ENCODE measurements at places on chromosomes 3 and 15.

GRCh38 chr3:194121891-194122631 lies 13.9 kb upstream of the HES1 start:
- no peak for DNase-seq

DNA sequence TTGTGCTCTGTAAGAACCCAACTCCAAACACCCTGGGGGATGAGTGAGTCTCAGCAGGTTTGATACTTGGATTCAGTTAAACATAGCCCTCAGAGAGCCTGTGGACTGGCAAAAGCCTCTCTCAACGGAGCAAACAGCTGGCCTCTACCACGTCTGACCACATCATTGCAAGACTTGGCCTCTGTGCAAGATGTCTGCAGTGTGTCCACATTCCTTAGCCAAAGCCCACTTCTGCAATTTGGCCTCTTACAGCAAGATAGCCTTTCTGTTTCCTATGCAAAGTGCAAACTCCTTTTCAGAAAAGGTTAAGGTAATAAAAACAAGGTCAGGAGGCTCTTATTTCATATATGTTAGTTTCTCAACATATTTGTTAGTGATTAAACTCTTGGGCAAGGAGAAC lies 27.9 kb downstream of the FBN1 start:
- no peak for DNase-seq

- no peak for DNase-seq
These were observed 132.7 kb downstream of the EEFSEC start for GRCh38 chr3:128285967-128286321.

DNA sequence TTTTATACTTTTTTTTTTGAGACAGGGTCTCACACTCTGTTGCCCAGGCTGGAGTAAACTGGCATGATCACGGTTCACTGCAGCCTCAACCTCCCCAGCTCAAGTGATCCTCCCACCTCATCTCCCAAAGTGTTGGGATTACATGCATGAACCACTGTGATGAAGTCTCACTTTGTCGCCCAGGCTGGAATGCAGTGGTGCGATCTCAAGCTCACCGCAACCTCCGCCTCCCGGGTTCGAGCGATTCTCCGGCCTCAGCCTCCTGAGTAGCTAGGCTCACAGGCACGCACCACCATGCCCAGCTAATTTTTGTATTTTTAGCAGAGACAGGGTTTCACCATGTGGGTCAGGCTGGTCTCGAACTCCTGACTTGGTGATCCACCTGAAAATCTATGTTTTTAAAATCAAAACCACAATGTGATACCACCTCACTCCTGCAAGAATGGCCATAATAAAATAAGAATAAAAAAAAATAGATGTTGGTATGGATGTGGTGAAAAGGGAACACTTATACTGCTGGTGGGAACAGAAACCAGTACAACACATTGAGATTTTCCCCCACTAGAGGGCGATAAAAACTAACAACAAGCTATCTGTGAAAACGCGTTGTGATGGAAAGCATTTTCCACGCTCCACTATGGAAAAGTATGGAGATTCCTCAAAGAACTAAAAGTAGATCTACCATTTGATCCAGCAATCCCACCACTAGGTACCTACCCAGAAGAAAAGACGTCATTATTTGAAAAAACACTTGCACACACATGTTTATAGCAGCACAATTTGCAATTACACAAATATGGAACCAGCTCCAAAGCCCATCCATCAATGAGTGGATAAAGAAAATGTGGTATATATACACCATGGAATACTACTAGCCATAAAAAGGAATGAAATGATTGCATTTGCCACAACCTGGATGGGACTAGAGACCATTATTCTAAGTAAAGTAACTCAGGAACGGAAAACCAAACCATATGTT lies 26.8 kb upstream of the OCA2 start:
- DNase-seq = peak; percentile 19

GRCh38 chr3:108006077-108006771 lies 84.6 kb downstream of the CD47 start:
- no peak for DNase-seq

GRCh38 chr3:172562871-172563865 lies 39.9 kb upstream of the TNFSF10 start:
- no peak for DNase-seq

GRCh38 chr3:105360003-105360402 lies 6.7 kb upstream of the ALCAM start:
- DNase-seq = no peak

- peak; percentile 50 for DNase-seq
These were observed 699 bp upstream of the SHOX2 start for GRCh38 chr3:158106766-158107471.

- peak; percentile 35 for DNase-seq
These were observed 13.2 kb downstream of the EPHB3 start for GRCh38 chr3:184574515-184575417.

DNA sequence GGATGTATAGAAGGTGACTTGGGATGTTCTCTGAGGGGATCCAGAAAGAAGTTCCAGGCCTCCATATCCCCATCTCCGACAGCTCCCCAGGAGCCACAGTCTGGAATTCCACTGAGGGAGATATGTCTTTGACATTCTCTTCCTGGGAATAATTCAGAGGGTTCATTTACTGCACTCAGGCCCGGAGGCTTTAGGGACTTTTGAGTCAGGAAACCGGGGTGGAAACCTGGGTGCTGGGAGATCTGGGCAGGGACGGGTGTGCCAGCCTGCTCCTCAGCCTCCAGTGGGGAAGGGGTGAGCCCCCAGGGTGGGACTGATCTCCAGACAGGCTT lies 147.7 kb downstream of the SMAD6 start:
- DNase-seq = no peak

DNA sequence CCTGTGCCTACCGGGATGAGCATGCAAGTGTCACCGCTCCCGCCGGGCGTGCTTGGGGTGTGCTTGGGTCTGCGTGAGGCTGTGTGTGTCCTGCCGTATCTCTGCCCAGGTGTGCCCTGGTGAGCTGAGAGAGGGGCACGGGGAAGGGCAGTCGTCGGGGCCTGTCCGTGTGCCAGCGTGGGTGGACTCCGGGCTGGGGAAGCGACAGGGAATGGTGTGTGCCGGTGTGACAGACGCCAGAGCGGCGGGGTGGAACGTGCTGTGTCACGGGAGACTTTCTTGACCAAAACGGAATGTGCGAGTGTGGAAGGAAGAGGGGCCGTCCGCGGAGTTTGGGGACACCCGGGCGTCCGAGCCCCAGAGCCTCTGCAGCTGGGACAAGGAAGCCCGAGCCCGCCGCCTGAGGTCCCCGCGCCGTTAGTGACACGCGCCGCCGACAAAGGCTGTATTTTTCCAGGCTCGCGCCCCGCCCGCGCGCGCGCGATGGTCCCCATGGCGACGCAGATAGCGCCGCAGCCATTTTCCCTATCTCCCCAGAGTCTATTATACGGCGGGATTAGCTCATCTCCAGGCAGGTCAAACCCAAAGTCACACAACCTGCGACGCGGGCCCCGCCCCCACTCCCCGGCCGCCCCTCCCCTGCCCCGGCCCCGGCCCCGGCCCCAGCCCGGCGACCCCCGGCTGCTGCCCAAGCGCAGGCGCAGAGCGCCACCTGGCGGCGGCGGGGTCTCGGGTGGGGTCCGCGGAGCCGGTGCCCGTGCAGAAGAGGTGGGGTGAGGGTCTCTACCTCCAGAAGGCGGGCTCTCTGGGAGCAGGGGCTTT lies 4.5 kb upstream of the GATA2 start:
- DNase-seq = peak; percentile 29

GRCh38 chr15:41690636-41691035 lies 30.4 kb downstream of the MGA start:
- DNase-seq = no peak

DNA sequence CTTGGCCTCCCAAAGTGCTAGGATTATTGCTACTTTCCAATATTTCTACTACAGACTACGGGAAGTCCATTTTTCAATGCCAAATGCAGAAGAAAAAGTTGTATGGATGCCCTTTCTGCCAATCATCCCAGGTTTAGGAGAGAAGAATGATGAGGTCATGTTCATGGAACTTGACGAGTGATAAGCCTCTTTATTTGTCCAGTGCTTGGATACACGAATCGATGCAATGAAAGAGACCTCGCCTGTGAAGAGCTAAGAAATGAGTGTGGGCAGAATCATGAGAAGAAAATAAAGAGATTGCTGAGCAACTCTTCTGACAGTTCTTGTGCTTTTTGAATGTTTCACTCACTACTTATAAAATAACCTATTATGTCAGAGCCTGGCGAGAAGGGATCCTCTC lies 996 bp upstream of the SLC28A1 start:
- no peak for DNase-seq

DNA sequence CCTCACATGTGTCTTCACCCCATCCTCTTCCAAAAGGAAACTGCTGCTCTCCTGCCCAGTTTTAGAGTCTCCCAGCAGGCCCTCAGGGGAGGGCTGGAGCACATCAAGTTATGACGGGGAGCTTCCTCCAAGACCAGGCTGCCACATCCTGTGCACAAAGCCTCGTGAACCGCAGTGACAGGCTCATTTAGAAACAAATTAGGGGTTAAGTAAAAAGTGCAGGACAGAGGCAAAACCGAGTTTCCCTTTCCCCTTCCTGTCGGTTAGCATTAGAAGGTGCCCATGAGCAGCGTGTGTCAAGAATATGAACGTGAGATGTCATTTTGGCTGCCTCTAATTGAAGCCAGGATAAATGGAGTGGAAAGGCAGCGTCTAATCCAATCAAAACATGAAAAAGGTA lies 199.7 kb downstream of the ARRDC4 start:
- no peak for DNase-seq

DNA sequence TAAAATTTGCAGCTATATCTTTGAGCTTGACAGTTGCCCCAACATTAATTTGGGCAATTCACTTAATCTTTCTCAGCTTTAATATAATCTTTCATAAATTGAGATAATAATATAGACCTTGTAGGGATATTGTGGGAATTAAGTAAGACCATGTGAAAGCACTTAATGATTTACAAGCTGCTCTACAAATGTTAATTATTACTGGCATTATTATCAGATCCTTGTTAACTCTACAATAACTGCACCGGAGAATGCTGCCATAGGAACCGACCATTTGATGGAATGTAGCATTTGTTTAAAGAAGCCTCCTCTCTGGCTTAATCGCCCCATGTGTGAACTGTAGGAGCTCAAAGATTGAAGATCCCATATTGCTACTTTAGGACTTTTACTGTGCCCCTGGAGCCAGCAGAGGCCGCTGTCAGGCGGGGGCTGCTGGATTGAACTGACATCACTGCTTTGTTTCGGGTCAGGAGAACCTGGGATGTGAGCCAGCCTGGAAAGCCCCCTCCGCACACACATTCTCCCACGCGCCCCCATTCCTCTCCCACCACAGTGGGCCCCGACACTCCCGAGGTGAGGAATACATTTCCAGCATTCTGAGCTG lies 154.2 kb upstream of the TNIK start:
- DNase-seq = no peak

DNA sequence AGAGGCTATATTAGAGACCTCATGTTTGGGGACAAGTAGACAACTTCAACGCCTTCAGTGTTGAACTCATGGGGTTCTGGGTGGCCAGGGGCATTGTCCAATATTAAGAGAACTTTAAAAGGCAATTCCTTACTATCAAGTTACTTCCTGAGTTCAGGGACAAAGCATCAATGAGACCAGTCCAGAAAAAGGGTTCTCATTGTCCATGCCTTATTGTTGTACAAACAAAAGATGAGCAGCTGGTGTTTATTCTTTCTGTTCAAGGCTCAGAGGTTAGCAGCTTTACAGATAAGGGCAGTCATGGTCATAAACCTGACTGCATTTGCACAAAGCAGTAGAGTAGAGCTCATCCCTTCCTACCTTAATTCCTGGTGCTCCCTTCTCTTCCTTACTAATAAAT lies 18.5 kb upstream of the PDHB start:
- DNase-seq = peak; percentile 63

GRCh38 chr15:93362203-93362602 lies 273.2 kb upstream of the RGMA start:
- no peak for DNase-seq

GRCh38 chr15:29376590-29376989 lies 107.0 kb upstream of the NSMCE3 start:
- DNase-seq = no peak

- peak; percentile 32 for DNase-seq
These were observed 547 bp downstream of the NUP210 start for GRCh38 chr3:13419505-13420044.

DNA sequence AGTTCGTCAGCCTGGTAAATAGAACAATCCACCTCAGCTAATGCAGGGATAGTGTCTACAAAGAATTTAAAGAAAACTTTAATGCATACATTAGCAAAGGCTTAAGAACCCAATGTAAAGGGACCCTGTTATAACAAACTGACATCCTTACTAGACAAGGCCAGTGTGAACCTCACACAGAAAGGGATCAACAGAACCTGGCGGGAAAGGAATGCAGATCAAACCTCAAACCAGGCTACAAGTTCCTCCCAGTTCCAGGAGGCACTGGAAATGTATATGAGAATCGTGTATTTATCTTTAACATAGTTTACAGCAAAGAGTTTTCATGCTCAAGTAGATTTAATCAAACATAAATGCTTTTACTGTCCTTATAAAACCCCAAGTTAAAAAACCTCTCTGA lies 37.6 kb upstream of the ATP11B start:
- DNase-seq = no peak

DNA sequence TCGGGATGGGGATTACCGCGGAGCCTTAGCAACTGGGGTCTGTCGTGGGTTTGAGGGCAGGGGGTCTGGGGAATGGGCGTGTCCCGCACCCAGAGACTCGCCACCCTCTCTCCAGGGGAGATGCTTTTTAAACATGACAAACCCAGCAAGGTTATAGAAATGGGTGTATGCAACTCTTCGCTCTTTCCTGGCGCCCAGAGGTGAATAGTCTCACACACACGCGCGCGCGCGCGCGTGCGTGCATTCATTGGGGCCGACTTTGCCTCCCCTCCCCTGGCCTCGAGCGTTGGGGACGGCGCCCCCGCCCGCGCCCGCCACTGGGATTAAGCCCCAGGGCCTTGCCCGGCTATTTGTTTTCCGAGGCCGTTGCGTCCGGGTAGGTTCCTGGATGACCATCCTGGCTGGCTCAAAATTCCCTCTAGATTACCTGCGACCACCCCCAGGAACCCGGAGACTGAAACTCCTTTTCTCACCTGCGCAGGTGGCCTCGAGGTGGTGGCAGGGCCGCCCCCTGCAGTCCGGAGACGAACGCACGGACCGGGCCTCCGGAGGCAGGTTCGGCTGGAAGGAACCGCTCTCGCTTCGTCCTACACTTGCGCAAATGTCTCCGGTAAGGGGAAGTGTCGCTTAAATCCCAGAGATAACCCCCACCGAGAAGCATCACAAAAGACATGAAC lies 777 bp downstream of the GPR160 start:
- peak; percentile 53 for DNase-seq

GRCh38 chr3:105518806-105519418 lies 152.2 kb downstream of the ALCAM start:
- peak; percentile 34 for DNase-seq

- no peak for DNase-seq
These were observed 328.9 kb upstream of the CBLB start for GRCh38 chr3:106197532-106198194.

DNA sequence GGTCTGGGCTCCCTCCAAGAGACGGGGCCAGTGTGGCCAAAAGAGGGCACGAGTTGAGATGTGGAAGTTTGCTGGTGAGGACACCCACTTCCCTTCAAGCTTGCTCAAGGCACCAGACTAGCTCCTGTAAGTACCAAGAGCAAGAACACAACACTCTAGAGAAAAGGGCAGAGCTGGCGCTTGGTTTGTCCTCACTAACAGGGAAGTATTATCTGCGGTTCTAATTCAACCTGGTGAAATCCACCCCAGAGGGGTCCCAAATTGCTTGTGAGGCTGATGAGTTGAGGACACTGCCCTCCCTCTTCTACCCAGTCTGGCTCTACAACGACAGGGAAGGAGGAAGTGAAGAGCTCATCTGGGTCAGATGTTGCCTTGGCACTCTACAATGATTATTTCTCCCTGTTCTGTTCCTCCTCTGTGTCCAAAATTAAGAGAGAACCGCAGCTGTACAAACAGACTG lies 16.9 kb upstream of the FSIP1 start:
- no peak for DNase-seq

All from NCI-H510A treated with DMSO at 0.1 percent for 48 hours (cell line).